T follicular helper cell (primary cell): ENCODE measurements at places on chromosomes 6 and 20.
A peak's percentile ranks its signal among the peaks of the same experiment; 100 is the strongest.

DNA sequence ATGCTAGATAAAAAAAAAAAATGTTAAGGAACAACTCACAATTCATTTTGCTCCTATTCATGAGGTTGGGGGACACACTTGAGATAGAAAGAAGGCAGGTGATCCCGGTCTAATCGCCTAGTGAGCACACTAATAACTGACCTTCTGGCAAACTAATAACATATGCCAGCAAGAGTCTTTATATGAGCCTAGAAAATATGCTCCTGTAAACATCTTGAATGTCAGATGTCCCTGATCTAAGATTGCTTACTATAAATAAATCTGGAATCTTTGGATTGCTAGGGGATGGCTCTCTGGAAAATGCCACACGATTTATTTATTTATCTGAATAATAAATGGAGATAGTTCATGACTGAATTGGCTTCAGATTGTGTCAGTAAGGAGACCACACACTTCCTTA lies 821.9 kb downstream of the GRIK2 start:
- no peak for DNase-seq

DNA sequence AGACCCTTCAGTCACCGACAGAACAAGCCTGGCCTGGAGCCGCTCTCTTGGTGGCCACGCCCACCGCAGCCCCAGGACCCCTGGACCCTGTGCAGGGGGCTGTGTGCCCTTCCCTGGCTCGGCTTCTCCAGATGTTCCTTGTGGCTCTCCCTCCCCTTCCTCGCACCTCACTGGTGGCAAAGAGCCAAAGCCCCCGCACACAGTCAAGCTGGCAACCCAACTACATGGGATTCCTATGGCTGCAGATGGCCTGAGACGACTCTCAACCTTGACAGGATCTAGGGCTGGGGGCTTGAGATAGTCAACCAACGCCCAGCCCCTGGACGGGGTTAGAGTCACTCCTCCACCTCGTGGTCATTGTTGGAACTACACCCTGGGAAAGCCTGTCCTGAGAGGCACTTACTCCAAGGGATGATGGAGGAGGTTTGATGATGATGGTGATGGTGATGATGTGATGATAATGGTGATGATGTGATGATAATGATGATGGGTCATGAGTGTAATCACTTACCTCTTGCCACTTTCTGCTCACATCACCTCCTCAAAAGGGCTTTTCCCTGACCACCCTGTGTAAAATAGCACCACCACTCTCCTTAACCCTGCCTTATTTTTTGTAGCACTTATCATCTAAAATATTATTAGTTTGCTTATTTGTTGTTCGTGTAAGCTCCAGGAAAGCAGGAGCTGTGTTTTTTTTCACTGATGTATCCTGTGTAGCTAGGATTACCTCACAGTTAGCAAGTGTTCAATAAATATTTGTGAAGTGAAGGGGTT lies 278.4 kb downstream of the LRFN2 start:
- DNase-seq = peak; percentile 17

GRCh38 chr20:50918403-50918802 lies 12.8 kb downstream of the ADNP start:
- no peak for DNase-seq

- no peak for DNase-seq
Observed at GRCh38 chr6:162442687-162443086, 284.9 kb downstream of the PRKN start.

DNA sequence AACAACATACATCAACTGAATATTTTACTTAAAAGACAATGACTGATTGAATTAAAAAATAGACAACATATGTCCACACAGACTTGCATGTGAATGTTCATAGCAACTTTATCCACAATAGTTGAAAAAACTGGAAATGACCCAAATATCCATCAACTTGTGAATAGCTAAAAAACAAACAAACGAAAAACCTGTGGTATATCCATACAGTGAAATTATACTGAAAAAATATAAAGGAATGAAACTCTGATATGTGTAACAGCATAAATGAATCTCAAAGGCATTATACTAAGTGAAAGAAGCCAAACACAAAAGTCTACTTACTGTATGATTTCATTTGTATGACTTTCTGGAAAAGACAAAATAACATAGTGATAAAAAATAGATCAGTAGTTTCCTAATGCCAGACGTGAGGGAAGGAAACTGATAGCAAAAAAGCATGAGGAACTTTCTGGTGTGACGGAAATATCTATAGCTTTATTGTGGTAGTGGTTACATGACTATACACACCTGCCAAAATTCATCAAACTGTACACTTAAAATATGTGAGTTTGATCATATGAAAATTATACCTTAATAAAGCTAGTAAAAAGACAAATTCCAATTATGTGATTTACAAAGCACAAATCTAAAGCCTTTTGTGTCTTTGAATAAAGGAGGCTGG lies 123.2 kb downstream of the BACH2 start:
- DNase-seq = no peak
